ENCODE measurements at places on chromosomes 11 and 22.

DNA sequence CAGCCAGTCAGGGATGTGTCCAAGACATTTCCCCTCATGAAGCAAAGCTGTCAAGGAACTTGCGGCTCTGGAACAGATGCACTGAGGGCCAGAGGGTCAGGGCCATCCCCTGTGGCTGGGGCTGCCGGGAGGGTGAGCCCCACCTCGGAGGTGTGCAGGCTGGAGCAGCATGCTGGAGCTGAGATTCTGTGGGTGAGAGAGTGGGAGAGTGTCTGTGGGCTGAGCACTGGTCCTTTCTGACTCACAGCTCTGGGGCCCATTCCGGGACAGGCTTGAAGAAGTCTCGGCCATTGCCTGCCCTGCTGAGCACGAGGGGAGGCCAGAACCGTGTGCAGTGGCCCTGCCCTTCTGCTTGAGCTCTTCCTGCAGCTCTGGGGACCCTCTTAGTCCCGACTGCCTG is 2.1 kb downstream of the OMP start:
- no peak for DNase-seq

- DNase-seq = no peak
Observed at GRCh38 chr11:117870103-117870952, 6.1 kb downstream of the FXYD6 start.

DNA sequence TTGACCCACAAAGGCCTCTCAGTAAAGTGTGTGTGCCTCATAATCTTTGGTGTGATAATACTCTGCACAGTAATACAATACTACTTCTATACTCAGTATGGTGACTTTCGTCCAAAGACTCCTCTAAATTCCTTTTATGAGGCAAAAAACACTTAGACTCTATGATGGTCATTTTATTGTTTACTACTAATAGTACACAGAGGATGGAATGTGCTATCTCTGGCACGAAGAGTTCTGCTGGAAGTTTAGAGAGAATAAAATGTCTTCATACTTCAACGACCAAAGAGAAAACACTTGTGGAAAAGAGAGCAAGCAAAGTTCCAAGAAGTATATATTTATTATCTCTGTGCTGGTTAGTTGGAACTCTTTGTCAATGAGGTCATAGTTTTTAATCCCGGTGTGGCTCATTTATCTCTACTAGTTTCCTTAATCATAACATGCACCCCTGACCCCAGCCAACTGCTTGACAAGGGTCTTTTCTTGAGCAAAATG is 7.5 kb upstream of the CSTF3 start:
- no peak for DNase-seq

- no peak for DNase-seq
Observed at GRCh38 chr22:48945621-48946458, 881.8 kb downstream of the BRD1 start.

- DNase-seq = no peak
Observed at GRCh38 chr11:119369132-119369925, 12.2 kb downstream of the USP2 start.

GRCh38 chr11:8291421-8292350 is 28.0 kb upstream of the LMO1 start:
- no peak for DNase-seq

- DNase-seq = peak; percentile 6
Observed at GRCh38 chr22:35215993-35216392, 41.3 kb upstream of the HMGXB4 start.

GRCh38 chr22:22342697-22343580 is 98.4 kb downstream of the VPREB1 start:
- peak; percentile 58 for DNase-seq

DNA sequence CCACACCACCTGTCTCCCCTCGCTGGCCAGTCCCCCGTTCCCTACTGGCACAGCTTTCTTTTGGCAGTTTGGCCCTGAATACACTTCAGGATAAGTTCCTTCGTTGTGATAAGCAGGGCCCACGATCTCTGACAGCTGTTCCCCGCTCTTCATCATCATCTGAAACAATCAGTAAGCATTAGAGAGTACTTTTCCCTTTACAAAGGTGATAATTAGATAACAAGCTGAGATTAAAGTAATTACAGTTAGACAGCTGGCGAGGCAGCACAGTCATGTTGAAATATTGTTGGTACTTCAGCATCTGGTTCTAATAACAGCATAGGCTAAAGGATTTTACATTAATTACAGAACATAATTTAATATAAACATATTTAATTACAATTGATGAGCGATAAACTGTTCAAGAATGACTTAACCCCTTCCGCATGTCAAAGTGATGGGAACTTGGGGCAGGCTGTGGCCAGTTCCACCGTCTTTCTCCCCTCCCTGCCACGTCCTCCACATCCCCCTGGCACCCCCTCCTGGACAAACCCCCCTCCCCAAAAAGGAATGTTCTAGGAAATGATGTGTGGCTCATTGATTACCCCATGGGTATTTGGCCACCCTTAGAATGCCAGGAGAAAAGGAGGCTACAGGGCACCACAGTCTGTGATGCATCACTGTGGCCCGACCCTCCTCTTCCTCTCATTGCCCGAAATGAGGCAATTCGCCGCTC is 134.9 kb downstream of the RCN1 start:
- no peak for DNase-seq

DNA sequence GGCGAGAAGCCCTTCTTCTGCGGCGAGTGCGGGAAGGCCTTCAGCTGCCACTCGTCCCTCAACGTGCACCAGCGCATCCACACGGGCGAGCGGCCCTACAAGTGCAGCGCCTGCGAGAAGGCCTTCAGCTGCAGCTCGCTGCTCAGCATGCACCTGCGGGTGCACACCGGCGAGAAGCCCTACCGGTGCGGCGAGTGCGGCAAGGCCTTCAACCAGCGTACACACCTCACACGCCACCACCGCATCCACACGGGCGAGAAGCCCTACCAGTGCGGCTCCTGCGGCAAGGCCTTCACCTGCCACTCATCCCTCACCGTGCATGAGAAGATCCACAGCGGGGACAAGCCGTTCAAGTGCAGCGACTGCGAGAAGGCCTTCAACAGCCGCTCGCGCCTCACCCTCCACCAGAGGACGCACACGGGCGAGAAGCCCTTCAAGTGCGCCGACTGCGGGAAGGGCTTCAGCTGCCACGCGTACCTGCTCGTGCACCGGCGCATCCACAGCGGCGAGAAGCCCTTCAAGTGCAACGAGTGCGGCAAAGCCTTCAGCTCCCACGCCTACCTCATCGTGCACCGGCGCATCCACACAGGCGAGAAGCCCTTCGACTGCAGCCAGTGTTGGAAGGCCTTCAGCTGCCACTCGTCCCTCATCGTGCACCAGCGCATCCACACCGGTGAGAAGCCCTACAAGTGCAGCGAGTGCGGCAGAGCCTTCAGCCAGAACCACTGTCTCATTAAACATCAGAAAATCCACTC is 12.2 kb downstream of the ZNF74 start:
- DNase-seq = no peak

DNA sequence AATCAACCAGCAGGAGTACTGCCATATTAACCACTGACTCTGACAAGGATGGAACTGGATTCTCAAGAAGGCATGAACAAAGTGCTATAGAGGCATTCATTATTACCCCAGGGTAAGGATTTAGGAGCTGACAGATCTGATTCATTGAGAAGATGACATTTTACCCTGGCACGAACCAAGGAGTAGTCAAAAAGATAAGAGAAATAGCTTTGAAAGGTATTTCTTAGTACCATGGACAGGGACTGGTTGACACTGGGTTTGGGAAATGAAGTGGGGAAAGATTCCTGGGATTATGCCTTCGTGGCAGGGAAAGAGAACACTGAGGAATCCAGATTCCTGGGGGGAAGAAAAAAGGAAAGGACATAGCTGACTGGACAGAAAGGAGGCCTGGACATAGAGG is 5.1 kb upstream of the SAAL1 start:
- no peak for DNase-seq

DNA sequence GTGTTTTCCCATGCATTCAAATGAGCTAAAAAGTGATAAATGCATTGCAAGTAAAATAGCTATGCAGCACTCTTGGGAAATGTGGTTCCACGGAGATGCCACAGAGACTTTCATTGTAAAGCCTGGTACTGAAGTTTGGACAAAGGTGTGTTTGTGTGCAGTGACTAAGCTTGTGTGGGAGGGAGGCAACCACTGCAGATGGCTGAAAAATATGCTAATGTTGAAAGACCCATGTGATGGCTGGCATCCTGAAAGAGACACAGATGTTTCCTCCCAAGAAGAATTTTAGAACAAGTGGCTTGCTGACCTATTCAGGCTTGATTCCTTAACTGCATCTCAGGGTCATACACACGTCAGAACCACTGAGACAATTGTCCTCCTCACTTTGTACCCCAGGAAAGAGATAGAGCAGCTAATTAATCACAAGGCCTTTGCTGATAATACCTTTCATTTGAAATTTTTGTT is 73.8 kb downstream of the FAM76B start:
- no peak for DNase-seq

- no peak for DNase-seq
Observed at GRCh38 chr22:32205974-32206773, 1.3 kb upstream of the RFPL2 start.

GRCh38 chr11:95760941-95761340 is 28.6 kb downstream of the FAM76B start:
- no peak for DNase-seq

GRCh38 chr11:16806791-16807190 is 68.3 kb downstream of the C11orf58 start:
- no peak for DNase-seq

GRCh38 chr11:3893311-3893710 is 37.8 kb downstream of the STIM1 start:
- no peak for DNase-seq

- no peak for DNase-seq
Observed at GRCh38 chr22:34897126-34897525, 168.8 kb upstream of the ISX start.

DNA sequence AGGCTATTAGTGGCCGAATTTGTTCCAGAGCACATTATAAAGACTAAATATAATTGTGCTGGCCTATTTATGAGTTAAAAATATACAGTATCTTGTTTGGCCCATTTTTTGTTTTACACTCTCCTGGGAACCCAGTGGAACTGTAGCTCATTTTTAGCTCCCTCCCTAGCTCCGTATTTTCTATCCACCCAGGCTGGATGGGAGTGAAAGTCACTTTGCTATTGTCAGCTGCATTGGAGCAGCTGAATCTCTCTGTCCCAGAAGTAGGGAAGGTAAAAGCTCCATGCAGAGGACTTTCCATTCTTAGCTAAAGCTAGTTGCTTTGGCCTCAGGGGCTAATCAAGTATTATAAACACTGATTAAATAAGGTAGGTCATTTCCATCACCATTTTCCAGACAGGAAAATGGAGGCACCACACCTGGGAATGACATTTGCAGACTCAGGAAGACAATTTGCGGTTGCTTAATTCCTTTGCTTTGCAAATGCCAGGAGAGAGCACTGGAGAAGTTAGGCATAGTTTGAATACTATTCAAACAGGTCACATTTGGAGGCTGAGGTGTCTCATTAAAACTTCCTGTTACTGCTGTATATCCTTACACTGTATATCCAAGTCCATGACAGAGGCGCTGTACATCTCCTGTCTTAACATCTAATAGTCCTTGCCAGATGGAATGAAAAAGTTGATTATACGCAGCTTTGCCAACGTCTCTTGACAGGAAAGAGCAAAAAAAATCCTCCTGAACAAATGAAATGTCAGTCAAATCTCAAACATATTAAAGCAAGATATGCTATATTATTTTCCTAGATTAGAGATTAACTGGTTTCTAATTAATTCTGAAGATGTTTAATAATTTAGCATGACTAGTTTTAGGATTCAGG is 338.1 kb upstream of the KIRREL3 start:
- DNase-seq = no peak

DNA sequence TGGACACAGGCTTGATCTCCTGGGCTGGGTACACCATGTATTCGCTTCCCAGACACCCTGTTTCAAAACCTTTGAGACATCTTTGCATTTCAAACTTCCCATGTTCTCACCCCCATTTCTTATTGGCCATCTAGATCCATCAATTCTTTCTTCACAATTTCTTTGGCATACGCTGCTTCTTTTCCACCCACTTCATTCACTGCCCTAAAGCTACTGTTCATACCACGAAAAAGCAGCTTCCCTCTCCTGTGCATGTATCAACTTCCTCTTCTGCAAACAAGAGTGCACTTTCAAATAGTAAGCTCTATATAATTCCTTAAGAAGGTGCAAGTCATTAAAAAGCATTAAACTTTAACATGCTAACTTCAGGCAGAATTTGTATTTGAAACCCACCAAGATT is 21.4 kb downstream of the UVRAG start:
- no peak for DNase-seq
